ENCODE measurements at places on chromosomes 4 and X.

DNA sequence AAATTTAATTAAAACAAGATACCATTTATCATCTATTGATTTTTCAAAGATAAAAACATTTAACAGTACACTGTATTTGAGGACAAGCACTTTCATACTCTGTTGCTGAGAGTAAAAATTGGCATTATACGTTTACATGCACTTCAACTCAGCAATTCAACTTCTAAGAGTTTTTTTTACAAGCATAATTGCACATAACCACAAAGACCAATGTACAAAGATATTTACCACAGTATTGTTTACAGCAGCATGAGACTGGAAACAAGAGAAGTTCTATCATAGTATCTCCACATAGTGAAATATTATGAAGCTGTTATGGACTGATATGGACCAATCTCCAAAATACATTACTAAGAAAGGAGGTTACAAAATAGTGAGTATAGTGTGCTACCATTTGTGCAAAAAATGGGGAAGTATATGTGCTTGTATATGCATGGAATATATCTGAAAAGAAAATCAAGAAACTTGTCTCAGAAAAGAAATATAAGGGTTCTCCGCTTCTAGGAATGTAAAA lies 10.9 kb downstream of the GAB3 start:
- DNase-seq = no peak

GRCh38 chr4:1626151-1626550 lies 58.0 kb downstream of the FAM53A start:
- no peak for DNase-seq

- no peak for DNase-seq
These were observed 2.8 kb downstream of the TIGD2 start for GRCh38 chr4:89114100-89114499.

GRCh38 chrX:41981481-41982013 lies 58.2 kb upstream of the CASK start:
- no peak for DNase-seq

DNA sequence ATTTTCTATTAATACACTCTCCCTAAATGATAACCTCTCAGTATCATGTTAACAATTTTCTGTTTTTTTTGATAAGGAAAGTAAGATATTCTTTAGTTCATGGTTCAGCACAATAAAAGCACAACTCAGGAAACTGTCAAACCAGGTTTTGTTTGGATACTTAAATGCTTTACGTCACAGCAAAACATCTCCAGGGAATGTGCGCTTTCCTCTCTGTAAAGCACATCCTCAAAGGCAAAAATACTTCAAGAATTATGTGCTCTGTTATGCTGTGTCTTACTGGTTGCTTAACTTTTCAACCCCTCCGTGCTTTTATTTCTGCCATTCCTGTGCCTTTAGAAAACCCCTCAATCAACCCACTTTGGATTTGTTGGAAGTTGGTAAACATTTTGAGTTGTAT lies 27.8 kb downstream of the SNX25 start:
- no peak for DNase-seq

- no peak for DNase-seq
These were observed 180.0 kb downstream of the AFAP1 start for GRCh38 chr4:7759635-7760034.

GRCh38 chr4:145316897-145317574 lies 136.6 kb upstream of the OTUD4 start:
- DNase-seq = no peak

DNA sequence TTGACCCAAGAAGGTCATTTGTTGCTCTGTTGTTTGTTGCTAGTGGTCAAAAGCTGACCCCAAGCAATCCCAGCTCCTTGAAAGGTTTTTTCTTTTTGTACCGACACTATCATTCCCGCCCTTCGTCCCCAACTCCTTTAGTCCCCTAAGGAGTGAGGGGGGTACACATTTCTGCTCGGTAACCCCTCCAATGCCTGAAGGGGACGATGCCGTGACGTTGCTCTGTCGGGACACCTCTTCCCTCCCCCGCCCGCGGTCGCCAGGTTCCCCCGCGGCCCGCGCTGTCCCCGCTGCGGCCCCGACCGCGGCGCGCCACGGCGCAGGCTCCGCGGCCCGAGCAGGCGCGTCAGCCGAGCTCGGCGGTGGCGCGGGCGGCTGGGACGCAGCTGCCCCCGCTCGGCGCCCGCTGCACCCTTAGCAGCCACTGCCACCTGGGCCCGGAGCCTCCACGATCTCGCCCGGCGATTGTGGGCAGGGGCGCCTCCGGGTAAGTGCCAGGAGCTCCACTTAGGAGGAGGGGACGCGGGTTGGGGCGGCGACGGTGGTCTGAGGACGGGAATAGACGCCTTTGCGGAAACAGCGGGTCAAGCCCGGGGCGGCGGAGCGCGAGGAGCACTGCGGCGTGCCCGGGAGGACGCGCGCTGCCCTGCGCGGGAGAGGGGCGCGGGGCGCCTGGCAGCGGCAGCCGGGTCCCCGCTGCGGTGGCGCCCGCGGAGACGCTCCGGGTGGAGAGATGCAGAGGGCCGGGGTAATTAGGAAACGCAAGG lies at the start of gene GLRB:
Gene GLRB, plus strand, starts transcription at position 340 of the 767 bp plus-strand sequence. CDS start 1,875 bp downstream, outside the sequence.
- DNase-seq = no peak

- no peak for DNase-seq
These were observed 413.0 kb downstream of the MAPK10 start for GRCh38 chr4:85946821-85947220.

DNA sequence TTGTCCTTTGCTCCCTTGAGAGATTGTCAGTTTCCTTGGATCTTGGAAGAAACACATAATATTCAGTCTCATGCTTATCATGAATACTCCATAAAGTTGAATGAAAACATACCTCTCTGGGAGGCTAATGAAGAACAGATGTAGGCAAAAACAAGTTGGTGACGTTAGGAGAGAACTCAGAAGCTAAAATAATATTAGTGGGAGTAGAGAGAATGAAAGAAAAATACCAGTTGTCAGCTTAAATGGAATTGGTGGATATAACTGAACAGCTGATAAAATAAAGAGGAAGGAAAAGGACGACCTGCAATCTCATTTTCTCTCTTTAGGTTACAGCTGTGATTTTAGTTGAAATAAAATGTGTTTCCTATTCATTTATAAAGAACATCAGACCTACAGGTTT lies 124.8 kb downstream of the SNCA start:
- DNase-seq = no peak

- no peak for DNase-seq
These were observed 49.2 kb downstream of the CENPVL3 start for GRCh38 chrX:51569561-51569960.

DNA sequence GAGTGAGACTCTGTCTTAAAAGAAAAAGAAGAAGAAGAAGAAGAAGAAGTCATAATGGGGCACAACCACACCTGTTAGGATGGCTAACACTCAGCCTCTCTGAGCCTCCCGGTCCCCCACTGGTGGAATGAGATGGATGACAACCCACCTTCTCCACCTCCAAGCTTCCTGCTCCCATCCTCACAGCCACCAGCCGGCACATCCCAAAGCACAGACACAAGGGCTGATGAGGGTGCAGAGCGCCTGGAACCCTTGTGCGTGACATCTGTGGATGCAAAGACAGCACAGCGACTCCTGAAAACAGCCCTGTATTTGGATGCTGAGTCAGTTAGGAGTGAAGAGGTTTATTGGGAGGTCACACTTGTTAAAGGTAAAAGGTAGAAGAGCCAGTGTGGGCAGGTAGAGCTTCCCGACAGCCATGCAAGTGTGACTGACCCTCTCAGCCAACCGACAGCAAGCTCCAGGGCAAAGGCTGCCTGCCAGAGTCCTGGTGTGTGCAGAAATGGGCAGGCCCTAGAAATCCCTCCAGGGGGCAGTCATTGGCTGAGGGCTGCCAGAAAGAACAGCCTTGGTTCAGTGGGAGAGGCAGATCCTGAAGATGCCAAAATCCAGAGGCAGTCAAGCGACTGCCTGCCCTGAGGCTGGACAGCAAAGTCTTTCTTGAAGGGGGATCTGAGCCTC lies 26.6 kb upstream of the MAN2B2 start:
- no peak for DNase-seq

GRCh38 chr4:139142087-139142486 lies 34.9 kb downstream of the ELF2 start:
- DNase-seq = peak; percentile 14

GRCh38 chr4:165877286-165877685 lies 4.2 kb downstream of the TLL1 start:
- no peak for DNase-seq

GRCh38 chrX:75096331-75096730 lies 59.8 kb downstream of the ABCB7 start:
- no peak for DNase-seq

DNA sequence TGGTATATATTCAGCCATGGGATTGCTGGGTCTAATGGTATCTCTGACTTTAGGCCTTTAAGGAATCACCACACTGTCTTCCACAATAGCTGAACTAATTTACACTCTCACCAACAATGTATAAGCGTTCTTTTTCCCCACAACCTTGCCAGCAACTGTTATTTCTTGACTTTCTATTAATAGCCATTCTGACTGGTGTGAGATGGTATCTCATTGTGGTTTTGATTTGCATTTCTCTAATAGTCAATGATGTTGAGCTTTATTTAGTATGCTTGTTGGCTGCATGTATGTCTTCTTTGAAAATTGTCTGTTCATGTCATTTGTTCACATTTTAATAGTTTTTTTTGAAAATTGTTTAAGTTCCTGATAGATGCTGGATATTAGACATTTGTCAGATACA lies 235.2 kb downstream of the HEPH start:
- DNase-seq = no peak

DNA sequence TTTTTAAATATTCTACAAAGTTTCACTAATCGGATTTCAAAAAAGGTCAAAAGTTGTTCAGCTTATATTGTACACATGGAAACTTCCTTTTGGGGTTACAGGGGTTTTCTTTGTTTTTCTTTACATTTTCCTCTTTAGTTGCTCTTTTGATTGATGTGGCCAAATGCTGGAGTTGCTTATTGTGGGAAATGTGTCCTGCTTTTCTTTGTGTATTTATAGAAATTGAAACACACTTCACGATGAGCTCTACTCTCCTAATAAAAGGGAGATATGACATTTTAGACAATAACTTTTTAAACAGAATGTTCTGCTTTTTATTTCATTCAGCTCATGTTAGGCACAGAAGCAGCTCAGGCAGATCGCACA lies 50.7 kb upstream of the SPRY1 start:
- no peak for DNase-seq

DNA sequence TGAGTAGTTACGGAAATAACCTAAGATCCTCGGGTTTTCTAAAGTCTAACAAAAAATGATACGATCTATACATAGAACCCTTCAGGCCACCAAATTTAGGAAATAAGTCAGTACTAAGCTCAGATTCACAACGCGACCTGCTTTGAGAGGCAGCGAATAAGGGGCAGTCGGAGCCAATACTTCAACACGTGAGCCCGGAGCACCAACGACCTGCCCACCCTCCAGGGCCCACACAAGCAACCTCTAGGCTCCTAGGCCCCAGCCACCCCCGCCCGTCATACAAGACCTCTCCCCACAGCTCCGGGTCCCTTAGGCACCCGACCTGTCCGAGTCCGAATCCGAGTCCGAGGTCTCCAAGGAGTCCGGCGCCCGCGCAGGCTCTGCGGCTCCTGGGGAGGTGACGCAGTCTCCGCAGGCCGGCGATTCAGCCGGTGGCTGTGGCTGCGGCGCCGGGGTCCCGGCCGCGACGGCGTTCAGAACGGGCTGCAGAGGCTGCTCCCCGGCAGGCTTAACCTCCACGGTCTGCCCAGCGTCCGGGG lies 580 bp downstream of the NAF1 start:
- peak; percentile 62 for DNase-seq

DNA sequence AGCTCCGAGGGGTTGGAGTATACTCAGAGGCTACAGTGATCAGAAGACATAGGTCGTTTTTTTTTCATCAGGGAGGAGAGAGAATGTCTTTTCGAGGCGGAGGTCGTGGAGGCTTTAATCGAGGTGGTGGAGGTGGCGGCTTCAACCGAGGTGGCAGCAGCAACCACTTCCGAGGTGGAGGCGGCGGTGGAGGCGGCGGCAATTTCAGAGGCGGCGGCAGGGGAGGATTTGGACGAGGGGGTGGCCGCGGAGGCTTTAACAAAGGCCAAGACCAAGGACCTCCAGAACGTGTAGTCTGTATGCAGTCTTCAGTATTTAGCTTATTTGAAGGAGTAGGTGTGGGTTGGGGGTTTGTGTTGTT lies 500 bp downstream of the GAR1 start:
- DNase-seq = peak; percentile 10

DNA sequence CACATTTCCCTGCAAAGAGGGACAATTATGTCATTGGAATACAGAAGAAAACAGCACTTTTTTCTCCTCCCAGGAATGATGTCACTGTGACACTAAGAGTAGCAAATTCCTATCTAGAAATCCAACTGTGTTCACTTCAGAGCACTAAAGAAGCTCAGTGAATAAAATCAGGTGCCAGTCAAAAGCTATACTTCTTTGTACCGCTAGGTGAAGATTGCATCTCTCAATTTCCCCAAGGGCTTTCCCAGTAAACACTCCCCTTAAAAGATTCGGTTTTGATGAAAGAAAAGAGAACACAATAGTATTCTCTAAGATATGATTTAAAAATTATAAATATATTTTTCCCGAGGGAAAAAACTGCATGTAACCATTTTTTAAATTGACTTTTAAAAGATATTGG lies 104.7 kb upstream of the MID1 start:
- peak; percentile 2 for DNase-seq

DNA sequence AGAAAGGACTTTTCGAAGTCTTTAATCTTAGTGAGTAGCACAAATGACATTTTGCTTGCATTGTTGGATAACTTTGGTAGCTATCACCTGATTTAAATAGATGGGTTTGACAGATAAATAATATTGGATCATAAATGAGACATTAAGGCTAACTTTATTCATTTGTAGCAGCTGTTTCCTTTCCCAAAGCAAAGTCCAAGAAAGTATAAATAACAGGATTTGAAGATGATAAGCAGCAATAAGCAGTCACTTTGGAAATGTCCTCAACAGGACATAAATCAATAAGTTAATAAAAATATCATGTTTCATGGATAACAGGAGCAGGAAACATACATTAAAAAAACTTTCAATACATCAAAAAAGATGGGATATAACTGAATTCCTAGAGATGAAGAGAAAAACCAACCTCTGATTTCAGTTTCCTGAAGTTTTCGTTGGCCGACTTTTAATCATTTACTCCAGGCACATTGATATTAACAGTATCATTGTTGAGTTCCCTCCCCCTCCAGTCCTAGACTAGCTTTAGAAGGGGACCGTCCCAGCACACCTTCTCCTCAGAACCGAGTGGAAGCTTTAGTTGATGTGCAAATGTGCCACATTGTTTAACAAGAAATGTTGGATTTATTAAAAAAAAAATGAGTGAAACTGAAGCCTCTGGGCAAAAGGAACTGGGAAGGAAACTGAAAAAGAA lies 169.9 kb upstream of the AGA start:
- no peak for DNase-seq

DNA sequence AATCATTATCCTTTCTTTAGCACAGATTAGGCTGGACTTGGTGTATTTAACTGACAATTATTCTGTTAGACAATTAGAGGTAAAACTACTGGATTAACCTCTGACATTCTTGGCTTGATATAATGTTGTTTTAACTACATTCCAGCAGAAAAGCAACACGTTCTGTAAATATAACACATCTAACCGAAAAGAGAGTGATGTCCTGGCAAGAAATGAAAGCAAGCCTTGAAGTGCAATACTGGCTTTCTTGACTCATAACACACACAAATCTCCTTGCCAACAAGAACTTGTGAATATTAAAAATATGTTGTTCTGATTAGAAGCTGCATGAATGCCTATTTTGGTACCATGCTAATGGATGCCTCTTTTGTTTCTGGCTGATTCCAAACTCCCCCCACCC lies 76.4 kb downstream of the EFHC2 start:
- DNase-seq = no peak

Measured in germinal center (tissue), 1 donor.